ENCODE measurements at places on chromosomes 13 and 19. TPM values are rescaled to one million over a fixed set of nuclear protein-coding genes. Genes with fewer than 3 reads are reported as not detected.

DNA sequence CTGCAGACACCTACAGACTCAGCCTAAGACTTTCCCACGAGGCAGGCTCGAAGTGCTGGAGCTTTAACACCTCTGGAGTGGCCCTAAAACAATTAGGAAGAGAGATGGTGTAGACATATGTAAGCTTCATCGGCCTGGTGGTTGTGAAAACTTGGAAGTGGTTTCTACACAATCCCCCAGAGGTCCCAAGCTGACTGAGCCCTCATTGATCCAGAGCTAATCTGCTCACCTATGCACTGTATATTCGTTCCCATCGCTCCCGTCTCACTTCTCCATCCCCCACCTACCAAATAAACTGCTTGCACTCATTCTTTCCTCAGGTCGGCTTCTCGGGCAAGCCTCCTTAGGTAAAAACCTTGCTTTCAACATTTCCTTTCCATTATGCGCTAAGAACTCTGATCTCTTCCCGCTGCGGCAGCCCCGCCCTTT, 767 bp upstream of the ZNF793 start:
- DNase-seq: no peak

DNA sequence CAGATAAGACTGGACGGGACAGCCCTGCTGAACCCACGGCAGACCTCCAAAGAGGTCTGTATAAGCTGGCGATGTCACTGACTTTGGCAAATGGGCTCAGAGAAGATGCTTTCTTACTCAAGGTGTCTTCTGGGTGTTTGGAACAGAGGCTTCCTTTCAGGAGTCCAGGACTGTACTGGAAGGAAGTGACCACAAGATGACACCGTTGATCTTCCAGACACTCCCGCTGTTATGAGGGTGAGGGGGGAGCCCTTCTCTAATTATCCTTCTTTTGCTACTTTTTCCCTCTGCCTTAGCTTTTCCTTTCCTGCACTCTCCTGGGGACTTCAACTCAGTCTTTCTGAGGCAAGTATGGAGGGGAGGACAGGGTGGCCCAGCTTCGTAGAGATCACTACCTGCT, 65.2 kb upstream of the ZNF599 start:
- no peak for DNase-seq

MPV17L2 gene
- total RNA-seq: 7.6 TPM

DNA sequence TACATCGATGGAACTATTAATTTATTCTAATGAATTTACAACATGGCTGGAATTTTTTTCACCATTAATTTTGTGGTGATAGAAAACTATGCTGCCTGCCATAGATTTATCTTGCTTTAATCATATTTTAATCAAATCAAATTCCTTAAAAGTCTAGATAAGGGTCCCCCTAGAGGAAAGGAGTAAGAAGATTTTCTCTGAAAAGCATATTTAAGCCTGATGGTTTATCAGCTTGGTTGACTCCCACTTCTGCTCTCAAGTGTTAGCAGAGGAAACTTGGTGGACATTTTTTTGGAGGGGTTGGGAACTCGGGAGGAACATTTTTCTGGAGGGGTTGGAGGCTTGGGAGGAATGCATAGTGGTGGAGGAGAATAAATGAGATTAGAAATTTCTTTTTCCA, 253.3 kb downstream of the KCNRG start:
- no peak for DNase-seq

DNA sequence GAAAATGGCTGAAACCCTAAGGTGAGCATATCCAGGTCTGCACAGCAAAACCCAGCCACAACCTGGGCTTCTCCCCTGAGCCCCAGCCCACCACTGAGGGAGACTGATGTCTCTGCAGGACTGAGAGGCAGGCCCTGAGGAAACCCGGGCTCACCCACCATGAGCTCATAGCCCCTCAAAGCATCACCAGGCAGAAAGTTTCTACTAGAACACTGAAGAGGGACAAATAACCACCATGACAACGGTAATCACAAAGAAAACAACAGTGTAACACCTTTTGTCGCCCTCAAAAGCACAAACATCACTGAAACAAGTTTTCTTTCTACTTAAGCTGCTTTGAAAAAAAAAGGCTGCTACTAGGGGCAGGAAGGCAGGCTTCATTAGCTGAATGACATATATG, 29.8 kb downstream of the TSHZ3 start:
- DNase-seq: no peak

CDC34 gene
- 66.0 TPM for total RNA-seq

- no peak for DNase-seq
Measured at GRCh38 chr19:10920288-10920655, 8.2 kb downstream of the YIPF2 start.

- peak; percentile 6 for DNase-seq
Measured at GRCh38 chr13:30224732-30225131, 82.6 kb downstream of the KATNAL1 start.

TGFBR3L gene
- 10.9 TPM for total RNA-seq

Data from NCI-H460 (cell line).